ENCODE measurements at places on chromosomes 5 and 9.
A peak's percentile ranks its signal among the peaks of the same experiment; 100 is the strongest.

GRCh38 chr9:91029650-91030361 is 228.2 kb downstream of the SYK start:
- no peak for DNase-seq

DNA sequence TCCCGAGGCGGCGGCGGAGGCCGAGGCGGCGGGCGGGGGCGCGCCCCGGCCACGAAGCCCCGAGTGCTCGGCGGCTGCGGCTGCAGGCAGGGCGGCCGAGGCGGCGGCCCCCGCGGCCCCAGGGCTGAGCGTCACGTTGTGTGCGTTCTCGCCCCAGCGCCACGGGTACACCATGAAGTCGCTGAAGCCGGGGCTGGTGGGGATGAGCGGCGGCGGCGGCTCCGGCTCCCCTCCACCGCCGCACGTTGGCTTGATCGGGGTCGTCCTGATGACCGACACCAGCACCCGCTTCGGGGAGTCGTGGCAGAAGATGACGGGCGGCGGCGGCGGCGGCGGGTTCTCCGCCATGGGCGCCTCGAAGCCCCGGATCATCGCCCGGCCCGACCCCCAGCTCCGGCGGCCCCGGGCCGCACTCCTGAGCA is 498 bp downstream of the ZNF367 start:
- DNase-seq: no peak

- DNase-seq: no peak
Observed at GRCh38 chr5:110917161-110917875, 154.2 kb upstream of the TSLP start.

GRCh38 chr5:36948041-36948440 is 71.5 kb downstream of the NIPBL start:
- no peak for DNase-seq

DNA sequence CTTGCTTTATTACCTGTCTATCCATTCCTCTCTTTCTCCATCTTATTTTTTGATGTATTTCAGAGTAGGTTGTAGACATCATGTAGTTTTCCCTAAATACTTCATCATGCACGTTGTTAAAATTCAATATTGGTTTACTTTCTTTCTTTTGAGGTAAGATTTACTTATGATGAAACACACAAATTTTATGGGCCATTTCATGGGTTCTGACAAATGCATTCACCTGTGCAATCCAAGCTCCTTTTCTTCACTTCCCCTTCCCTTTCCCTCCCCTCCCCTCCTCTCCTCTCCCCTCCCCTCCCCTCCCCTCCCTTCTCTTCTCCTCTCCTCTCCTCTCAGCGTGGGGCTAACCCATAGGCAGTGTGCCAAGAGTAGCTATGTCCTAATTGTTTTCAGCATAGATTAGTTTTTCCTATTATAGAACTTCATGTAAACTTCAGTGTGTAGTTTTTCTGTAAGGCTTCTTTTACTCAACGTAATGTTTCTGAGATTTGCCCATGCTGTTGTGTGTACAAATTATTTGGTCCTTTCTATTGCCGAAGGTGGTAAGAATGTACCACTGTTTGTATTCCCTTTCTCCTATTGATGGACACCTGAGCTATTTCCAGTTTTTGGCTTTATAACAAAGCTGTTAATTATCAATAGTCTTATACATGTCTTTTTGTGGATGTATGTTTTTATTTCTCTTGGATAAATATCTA is 92.9 kb upstream of the CLINT1 start:
- DNase-seq: no peak

DNA sequence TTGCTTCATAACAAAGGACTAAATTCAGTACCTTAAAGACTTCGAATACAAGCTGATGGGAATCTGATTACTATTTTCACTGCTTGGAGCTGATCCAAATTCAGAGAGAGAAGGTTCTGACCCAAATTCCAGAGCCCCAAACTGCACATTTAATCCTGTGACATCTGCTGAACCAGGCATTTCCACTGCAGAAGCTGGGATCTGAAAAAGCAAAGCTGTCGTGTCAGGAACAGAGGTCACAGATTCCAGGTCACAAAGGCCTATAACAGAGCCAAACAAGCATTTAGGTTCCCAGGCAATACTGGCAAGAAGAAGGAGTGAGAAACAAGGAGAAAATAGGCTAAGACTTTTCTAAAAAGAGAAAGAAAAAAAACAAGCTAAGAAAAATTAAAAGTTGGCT is 105.3 kb downstream of the UBAP2 start:
- no peak for DNase-seq

DNA sequence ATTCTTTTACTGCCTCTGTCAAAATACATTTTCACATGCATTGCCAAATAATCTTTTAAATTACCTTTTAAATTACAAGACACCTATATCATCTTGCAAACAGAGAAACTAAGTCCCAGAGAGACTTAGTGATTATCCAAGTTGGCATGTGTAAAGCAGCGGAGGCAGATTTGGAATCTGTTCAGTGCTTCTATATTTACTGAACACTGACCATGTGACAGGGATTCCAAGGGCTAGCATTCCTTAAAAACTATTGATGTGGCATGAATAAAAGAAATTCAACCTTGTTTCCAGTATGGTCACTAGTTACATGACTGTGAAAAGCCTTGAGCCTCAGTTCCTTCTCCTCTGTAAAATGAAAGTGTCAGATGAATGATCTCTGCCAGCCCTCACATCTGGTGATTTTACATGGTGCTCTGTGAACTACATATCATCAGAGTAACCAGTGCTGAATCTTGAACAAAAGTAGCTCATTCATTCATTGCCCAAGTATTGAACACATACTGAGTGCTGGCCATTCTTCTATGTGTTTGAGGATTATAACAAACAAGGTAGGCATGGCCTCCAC is 71.9 kb upstream of the PPP1R2B start:
- DNase-seq: no peak

DNA sequence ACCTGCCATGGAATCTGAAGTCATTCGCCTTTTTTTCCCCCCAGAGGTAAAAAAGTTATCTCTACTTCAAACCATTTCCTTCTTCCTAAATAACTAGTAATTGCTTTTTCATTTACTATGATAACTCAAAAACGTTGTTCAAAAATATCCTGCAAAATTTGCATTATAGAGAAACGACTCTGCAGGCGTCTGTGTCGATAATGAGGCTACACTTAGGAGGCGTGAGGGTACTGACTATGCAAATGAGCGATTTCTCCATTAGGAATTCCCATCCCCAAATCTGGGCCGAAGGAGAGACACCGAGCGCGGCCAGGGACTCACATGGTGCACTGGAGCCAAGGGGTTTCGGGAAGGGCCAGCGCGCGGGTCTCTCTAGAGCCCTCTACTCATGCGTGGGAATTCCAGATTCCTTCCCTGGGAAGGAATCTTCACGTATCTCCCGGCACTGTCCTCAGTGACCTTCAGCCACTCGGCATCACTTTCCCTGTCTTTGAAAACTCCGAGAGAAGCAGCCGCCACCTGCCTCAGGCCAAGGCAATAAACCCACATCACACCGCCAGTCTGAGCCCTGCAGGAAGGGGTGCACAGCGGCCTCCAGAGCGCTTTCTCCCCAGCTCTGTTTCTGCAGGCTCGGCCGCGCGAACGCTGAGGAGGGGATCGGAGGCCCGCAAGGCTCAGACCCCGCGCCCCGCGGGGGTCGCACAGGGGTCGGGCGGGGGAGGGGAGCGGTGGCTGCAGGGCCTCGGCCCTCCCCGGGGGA is 718 bp upstream of the DENND4C start:
- DNase-seq: no peak

DNA sequence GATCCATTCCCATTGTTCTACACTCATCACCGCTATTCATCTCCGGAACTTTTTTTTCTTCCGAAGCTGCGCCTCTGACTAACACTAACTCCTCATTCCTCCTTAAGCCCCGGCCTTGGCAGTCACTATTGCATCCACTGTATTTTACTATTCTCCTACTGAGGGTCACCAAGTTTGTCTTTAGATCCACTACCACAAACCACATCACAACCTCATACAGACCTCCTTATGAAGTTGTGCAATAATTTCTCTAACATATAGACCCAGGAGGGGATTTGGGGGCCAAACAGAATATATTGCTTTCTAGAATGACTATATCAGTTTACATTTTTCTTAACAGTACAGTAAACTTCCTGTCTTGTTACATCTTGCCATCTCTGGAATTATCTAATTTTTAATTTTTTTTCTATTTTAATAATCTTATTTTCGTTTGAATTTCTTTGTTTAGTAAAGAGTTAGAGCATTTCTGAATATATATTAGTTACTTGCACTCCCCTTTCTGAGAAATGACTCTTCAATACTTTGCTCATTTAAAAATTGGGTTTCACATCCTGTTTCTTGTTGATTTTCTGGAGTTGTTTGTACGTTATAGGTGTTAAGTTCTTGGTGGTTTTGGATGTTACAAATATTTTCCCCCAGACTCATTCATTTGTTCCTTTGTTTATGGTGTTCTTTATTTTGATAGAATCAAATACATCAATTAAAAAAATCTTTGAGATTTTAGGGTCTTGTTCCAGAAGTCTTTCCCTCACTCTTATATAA is 37.1 kb downstream of the DMRT2 start:
- DNase-seq: no peak

GRCh38 chr9:7328453-7328852 is 471.1 kb downstream of the DMAC1 start:
- DNase-seq: no peak

DNA sequence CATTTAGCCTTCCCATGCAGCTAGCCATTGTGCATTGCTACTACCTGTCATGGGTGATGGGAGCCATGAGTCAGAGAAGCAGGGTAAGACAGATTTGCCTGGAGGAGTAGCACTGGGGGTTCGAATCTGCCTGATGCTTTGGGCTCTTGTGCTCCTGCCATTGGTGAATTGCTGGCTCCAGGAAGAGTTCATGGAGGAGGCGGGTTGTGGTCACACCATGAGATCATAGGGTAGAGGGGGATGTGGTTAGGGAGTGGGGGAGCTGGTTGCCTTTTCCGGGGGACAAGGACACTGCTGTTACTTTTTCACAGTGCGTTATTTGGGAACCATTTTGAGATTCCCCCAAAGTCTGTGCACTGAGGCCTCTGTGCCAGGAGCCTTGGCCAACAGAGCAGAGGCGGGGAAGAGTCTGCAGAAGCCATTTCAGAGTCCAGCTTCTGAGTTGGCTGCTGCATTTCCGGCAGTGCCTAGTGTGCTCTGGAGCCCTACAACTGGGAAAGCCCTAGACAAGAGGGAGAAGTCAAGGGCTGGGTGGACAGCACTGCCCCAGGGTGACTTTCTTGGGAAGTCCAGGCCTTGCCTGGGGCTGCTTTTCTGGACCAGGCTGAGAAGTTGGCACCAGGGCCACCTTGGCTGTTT is 6.2 kb downstream of the ANGPTL2 start:
- DNase-seq: peak; percentile 56

All from femur (tissue), 1 donor.